Memory B cell (primary cell): ENCODE measurements at places on chromosomes 12 and 14.

DNA sequence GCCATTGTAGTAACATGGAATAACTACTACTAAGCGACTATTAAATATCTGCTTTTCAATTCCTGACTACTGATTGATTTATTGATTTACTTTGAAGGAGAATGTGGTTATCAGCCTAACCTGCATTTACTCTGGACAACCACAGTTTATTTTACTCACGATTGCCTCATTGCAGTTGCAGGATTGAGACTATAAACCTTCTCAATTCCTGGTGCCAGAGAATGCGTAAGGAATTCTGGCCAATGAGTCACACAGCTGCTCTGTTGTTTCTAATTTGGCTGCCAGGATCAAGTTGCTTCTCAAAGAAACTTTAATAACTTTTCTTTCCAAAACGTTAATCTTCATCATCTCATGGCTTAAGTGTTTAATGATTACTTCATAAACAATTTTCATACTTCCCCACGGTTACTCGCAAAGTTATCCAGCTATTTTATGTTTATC lies 13.1 kb upstream of the TMTC1 start:
- no peak overlapping the region for H3K4me3 ChIP-seq
- H3K27me3 ChIP-seq: no peaks in the 10 kb centered on the region
- H3K4me1 ChIP-seq: no peaks in the 10 kb centered on the region
- no peak for DNase-seq

GRCh38 chr14:95226801-95227200 lies 69.5 kb upstream of the DICER1 start:
- peaks cover 2% of the 10 kb centered on the region for H3K4me1 ChIP-seq
- H3K4me3 ChIP-seq: no peak overlapping the region
- peaks cover 11% of the 10 kb centered on the region for H3K36me3 ChIP-seq
- no peak for DNase-seq
- no peak overlapping the region for H3K27ac ChIP-seq
- H3K27me3 ChIP-seq: no peaks in the 10 kb centered on the region

DNA sequence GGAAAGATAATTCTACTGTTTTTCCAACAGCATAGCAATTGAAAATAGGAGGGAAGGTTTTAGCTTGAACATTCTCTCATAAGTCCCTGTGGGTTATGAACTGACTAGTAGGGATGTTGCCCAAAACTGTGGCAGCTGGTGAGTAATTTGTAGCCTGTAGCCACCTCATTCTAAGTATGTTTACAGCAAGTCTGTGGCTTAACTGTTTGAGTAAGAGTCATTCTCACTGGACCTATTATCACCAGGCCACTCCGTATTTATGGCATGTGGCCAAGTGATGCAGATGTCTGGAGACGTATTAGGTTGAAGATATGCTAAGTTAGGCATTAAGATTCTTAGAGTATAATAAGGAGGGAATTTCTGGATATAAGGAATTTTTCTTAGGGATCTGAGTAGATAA lies 458.3 kb downstream of the ETNK1 start:
- DNase-seq: no peak
- H3K27me3 ChIP-seq: no peaks in the 10 kb centered on the region
- H3K36me3 ChIP-seq: no peaks in the 10 kb centered on the region
- H3K27ac ChIP-seq: no peak overlapping the region
- H3K4me3 ChIP-seq: no peak overlapping the region

- no peaks in the 10 kb centered on the region for H3K36me3 ChIP-seq
- no peak for DNase-seq
- H3K27me3 ChIP-seq: no peaks in the 10 kb centered on the region
- no peak overlapping the region for H3K27ac ChIP-seq
- no peak overlapping the region for H3K4me3 ChIP-seq
Observed at GRCh38 chr14:96989306-96989705, 192.1 kb downstream of the VRK1 start.

GRCh38 chr12:4454315-4454860 lies 8.8 kb upstream of the FGF6 start:
- peaks cover 6% of the 10 kb centered on the region for H3K36me3 ChIP-seq
- no peak for DNase-seq
- H3K4me3 ChIP-seq: no peak overlapping the region
- no peak overlapping the region for H3K27ac ChIP-seq
- no peaks in the 10 kb centered on the region for H3K4me1 ChIP-seq
